ENCODE measurements at places on chromosomes 2 and 18.
A peak's percentile ranks its signal among the peaks of the same experiment; 100 is the strongest.

DNA sequence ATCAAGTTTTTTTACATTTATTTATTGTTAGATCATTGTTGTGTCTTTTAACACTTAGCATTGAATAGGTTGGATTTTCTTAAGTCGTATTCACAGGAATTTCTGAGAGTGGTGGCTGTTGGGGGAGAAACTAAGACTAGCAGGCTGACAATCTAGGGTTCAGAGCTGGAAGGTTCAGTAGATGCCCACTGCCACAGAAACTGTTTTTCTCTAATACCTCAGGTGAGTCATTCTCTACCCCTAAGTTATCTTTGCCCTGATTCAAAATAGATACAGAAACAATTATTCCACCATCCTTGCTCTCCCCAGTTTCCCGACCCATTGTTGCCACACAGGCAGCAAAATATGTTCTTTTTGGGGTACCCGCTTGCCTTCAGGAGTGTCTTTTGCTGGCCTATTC is 870.8 kb upstream of the ID2 start:
- DNase-seq, result no peak

GRCh38 chr2:86251840-86252266 is 52.6 kb downstream of the MRPL35 start:
- DNase-seq, result no peak

DNA sequence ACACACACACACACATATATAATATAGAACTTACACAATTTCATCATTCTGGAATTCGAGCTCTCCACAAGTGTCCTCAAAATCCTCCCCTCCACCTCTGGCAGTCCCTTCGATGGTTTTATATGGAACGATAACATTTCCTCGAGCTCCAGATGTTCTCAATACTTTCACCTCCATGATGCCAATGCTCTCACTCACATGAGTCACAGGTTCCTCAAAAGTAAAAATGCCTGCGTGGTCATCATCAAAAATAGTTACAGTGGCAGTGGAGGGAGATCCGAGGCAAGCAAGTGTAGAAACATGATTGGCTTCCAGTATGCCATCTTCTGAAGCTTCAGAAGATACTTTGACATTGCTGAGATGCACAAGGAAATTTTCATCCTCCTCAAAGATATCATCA is 23.5 kb downstream of the SLC8A1 start:
- DNase-seq, result no peak

GRCh38 chr2:207416111-207416510 is 113.7 kb upstream of the CREB1 start:
- no peak for DNase-seq

DNA sequence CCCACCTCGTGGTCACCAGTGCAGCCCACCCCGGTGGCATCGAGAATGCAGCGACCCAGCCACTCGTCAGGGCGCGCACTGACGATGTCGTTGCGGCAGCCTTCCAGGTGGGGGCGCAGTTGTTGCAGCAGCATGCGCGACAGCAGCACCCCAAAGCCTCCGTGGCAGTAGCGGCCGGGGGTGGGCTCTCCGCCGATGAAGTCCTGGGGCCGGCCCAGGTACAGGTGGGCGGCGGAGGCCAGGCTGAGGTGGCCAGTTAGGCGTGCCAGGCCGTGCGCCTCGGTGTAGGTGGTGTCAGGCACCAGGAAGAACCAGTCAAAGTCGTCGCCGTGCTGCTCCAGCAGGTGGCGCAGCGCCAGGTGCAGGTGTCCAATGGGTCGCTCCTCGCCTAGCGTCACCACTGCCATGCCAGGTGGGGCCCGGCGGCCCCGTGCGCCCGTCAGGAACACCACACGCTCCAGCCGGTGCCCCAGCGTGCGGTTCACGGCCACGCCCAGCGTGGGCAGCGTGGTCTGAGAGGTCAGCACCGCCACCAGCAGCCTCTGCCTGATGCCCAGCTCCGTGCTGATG is 1.9 kb downstream of the CHPF start:
- DNase-seq, result peak; percentile 90

- no peak for DNase-seq
Measured at GRCh38 chr2:98815795-98816194, 84.9 kb upstream of the MGAT4A start.

- DNase-seq, result no peak
Measured at GRCh38 chr2:187369471-187369870, 78.6 kb downstream of the CALCRL start.

All from activated CD4-positive, alpha-beta T cell treated with anti-CD3 and anti-CD28 coated beads, Interleukin-2, amount 50 U/mL, for 48 hours (primary cell).